Stimulated activated naive CD4-positive, alpha-beta T cell treated with Interleukin-2 at 50 U/mL for 16 hours (primary cell): ENCODE measurements at places on chromosomes 6 and 20.

GRCh38 chr6:31466466-31466865, 31.5 kb upstream of the MICB start:
- no peak for DNase-seq

- DNase-seq = no peak
These were observed 14.0 kb upstream of the MAP7 start for GRCh38 chr6:136564180-136564579.

- no peak for DNase-seq
These were observed 3.0 kb downstream of the ADGRF4 start for GRCh38 chr6:47701363-47701762.

DNA sequence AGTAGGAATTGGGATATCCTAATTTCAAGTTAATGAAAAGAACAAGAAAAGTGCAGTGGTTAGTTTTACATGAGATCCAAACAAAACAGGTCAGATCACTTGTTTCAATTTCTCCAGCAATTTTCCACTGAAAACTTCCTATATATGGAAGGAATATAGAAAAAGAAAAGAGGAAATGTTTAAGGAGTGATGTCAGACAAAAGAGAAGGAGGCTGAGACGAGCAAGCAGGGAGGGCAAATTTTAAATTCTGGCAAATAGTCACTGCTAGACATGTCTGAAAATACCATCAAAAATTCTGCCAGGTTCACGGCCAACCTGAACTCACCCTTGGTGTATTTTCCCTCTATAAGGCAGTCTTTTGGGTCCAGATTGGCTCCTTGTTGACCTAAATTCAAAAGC, 9.5 kb upstream of the NUP153 start:
- DNase-seq = no peak

DNA sequence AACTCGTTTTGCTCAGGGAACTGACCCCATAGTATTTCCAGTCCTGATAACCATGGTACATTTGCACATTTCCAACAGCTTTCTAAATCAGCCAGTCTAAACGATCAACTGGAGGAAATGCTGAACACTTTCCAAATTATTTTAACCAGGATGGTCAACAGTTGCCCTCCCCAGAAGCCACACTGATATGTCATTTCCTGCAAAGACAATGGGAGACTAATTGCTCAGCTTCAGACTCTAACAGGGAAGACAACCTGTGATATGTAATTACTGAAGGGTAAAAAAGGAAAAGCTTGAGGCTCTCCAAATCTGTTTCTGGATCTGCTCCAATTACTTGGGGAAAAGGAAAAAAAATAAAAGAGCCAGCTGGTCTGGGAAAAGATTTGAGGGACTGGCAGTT, 88.8 kb downstream of the FYN start:
- no peak for DNase-seq
